Anterior cingulate cortex (tissue), 58 donors: ENCODE measurements at places on chromosomes 1 and 21.

DNA sequence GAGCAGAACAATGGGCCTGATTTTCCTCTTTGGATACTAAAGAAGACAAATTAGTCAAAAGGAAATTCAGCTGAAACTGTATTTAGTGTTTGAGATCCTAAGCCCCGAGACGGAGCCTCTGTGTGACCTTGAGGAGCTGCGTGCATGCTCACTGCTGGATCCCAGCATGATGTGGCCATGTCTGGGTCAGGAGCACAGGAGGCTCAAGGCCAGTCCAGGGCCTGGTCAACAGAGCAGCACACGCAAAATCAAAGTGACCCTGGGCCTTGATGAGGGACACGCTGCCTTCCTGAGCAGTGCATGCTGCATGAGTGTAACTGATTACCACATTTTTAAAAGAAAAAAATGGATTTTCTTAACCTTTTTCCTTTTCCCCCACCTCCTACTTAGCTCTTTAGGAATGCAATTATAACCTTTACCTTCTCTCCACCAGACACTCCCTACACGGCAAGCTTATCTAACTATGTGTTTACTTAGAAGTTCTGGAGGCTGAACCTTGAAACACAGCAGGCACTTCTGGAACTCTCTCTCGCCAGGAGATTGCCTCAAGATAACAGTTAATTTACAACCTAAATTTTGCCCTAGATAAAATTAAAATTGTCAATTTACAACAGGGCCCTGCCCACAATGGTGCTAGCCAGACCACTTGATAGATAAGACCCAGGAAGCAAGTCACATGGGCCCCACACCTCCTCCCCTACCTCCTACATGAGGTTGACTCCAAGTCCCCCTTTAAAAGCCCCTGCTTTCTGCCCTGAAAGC lies 144.6 kb downstream of the LRIG2 start:
- no peak for DNase-seq

GRCh38 chr1:159054427-159054826 lies 22.1 kb downstream of the AIM2 start:
- DNase-seq, result no peak

DNA sequence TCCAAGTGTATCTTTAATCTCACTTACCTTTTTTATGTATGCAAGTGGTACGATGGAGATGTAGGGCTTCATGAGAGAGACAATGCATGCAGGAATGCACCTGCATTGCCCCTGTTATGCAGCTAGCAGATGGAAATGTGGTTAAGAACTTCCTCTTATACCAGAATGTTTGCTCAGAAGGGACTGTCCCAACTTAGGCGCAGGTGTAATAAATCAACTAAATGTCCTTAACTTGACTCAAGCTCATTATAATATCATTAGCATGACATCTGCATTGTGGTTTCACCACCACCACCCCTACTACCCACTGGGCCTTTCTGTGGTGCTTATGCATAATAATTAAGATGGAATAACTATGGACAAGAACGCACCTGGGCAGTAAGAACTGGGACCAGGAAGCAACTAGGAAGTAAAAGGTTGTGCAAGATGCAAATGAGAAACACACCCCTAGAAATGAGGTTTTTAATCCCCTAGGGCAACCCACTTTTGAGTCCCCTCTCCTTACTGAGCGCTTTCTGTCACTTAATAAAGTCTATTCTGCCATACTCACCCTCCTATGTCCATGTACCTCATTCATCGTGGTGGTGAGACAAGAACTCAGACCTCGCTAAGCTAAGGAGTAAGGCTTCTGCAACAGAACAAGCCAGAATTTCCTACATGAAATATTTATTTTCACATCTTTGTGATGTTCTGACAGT lies 1103.3 kb upstream of the B3GALT2 start:
- no peak for DNase-seq

- no peak for DNase-seq
Observed at GRCh38 chr1:240193679-240194078, 102.0 kb downstream of the FMN2 start.

DNA sequence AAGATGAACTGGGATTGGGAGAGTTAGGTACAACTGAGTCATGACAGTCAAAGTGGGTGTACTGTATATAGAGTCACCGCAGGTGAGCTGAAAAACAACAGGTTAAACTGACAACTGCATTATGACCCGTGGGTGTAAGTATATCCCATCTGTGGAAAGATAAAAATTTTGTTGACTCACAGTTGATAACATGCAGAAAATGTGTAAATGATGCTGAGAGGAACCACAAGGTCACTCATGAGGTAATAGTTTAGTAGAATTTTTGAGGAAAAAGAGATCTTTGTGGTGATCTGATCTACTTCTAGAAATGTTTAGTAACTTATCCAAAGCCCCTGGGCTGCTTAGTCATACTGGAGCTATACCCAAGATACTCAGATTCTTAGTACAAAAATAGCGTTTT lies 838 bp downstream of the OR2C3 start:
- no peak for DNase-seq

DNA sequence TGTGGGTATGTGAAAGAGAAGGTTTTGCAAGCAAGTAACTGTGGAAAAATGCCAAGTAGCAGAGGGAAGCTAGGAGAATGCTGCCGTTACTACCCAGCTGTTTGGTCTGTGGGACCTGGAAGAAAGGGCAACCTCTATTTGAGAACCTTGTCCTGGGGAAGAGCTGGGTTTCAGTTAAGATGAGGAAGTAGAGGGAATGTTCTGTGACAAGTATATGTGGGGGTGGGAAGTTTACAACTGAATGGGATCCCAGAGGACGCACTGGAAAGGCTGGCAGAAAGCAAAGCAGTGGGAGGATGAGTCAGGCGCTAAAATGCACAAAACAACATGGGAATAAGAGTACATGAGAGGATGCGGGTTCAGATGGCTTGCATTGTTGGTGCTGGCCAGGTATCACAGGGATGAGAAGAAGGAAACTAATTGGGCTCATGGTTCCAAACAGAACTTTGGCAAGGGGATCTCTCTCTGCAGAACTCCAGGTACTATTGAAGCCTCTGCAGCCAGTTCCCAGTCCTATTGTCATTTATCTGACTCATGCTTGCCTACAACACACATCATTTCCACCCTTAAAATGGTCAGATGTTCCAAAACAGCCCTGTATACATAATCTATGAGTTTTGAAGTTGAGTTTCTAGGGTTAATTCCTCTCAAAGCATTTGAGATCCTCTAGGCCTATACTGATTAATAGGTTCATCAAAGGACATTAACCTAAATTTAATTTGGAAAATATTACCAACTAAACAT lies 88.5 kb upstream of the VAV3 start:
- DNase-seq, result no peak

DNA sequence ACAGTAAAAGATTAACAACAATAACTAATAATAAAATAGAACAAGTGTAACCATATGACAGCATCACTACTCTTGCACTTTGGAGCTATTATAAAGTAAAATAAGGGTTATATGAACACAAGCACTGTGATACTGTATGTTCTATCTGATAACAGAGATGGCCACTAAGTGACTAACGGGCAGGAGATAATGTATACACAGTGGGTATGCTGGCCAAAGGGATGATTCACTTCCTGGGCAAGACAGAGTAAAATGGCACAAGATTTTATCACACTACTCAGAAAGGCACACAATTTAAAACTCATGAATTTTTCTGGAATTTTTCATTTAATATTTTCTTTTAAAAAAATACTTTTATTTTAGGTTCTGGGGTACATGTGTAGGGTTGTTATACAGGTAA lies 12.3 kb downstream of the SLC9C2 start:
- DNase-seq, result no peak
